ENCODE measurements at places on chromosomes 4 and X.
A peak's percentile ranks its signal among the peaks of the same experiment; 100 is the strongest.

- DNase-seq = no peak
These were observed 35.6 kb downstream of the BCLAF3 start for GRCh38 chrX:19955306-19955705.

DNA sequence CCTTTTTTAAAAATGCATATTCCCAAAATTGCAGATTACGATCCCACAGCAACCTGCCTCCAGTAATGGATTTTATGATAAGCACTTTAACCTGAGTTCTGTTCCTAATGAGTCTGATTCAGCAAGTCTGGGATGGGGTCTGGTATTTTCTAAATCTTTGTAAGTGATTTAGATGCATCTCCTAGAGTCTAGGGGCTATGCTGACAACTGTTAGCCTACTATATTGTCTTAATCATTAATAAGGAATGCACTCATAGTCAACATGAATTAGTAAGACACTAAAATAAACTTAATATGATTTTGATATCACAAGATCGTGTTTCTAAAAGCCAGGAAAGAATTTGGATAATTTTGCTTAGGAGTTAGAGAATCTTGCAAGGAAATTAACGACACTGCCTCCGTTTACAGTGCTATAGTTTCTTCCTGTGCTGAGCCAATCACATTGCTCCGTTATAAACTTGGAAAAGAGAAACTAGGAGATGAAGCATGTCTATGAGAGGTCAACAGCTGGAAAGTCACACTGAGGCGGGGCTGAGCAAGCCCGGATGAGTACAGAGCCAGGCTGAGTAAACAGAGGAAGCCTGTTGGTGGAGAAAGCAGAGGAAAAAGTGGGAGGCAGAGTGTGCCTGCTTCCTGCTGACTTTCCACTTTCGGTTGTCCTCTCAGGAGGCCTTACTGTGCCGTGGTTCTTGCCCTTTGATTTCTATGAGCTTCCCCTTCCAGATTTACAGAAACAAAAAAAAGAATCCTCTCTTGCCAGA lies 5.4 kb downstream of the SCARB2 start:
- no peak for DNase-seq

GRCh38 chr4:141432000-141432712 lies 204.2 kb upstream of the IL15 start:
- no peak for DNase-seq

- DNase-seq = no peak
These were observed 30.7 kb downstream of the MSN start for GRCh38 chrX:65697915-65698796.

GRCh38 chrX:100905620-100906019 lies 23.1 kb downstream of the XKRX start:
- DNase-seq = no peak

DNA sequence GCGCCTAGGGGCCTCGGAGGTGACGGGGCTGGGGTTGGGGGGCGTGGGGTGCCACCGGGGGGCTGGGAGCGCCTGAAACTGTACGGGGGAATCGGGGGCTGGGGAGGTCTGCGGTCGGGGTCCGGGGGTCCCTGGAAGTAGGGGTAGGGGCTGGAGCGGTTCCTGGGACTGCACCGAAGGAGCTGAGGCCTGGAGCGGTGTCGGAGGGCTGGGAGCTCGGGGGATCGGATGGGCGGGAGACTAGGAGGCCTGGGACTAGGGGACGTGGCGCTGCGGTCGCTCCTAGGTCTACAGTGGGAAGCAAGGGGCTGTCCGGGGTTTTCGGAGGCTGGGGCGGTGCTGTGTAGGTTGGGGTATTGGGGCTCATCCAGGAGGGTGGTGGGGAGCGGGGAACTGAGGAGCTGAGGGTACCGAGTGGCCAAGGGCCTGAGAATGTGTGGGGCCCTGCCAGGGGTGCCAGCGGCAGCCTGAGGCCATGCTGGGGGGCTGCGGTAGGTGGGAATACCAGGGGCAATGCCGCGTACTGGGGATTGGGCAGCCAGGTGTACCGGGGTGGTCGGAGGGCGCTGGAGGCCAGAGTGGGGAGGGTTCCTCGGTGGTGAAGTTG lies 562 bp downstream of the AKAP17A start:
- peak; percentile 58 for DNase-seq

GRCh38 chrX:132270699-132271098 lies 51.5 kb upstream of the RAP2C start:
- DNase-seq = peak; percentile 49

DNA sequence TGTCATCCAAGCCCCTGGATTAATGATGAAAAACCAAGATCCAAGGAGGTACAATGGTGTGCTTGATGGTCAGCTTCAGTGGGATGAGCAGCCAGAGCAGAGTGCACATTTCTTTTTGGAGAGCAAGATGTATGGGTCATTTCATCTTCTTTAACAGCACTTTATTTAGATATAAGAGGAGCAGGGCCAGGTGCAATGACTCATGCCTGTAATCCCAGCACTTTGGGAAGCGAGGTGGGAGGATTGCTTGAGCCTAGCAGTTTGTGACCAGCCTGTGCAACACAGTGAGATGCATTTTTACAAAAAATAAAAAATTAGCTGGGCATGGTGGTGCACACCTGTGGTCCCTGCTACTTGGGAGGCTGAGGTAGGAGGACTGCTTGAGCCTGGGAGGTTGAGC lies 45.3 kb upstream of the MAP3K15 start:
- no peak for DNase-seq

- DNase-seq = no peak
These were observed 31.3 kb downstream of the SUPT20HL2 start for GRCh38 chrX:24282381-24283126.

DNA sequence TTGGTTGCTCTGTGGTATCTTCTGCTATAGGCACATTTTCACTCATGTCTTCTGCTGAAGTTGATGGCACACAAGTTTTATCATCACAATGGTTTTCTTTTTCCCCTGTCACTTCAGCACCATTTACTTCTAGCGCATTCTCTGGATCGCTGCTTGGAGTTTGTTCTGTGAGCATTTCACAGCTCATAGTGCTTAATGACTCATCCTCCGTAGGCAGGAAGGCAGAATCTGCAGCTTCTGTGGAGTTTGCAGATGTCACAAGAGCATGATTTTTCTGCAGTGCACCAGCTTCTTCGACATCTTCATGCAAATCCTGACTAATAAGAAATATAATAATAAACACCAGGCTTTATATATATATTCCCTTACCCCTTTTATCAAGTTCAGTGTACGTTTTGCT lies 83.6 kb downstream of the CHM start:
- DNase-seq = no peak

GRCh38 chr4:2132438-2132837 lies 73.3 kb downstream of the NAT8L start:
- no peak for DNase-seq

GRCh38 chrX:121558886-121559285 lies 511.5 kb downstream of the GLUD2 start:
- DNase-seq = no peak

DNA sequence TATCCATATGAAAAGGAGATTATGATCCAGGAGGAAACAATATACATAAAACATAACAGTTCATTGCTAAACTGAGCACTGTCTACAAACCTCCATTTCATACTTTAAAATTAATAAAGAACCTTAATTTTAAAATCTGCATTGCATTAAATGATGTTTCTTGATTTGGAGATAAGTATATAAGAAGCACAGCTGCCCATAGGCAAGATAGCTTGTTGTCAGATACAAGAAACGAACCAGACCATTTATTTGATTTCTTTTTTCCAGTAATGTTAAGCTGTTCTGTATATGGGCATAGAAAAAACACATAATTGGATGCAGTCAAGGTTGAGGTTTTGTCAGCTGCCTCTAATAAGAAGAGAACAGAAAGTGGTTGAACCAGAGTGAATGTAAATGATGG lies 6.4 kb downstream of the GUF1 start:
- no peak for DNase-seq

DNA sequence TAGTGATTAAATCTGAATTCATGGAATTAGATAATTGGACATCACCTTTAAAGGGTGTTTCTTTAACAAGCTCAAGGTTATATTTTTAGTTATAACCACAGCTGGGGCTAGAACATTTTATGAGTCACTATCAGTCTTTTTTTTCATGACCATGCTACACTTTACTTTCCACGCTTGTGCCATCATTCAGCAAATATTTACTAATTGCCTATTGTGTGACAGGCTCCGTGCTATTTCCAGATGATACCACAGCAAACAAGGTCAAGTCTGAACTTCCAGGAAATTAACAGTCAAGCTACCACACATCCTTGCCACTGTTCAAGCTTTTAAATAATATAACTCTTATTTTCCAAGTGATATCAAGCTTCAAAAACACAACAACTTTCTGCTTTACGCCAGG lies 16.5 kb downstream of the SPANXN3 start:
- DNase-seq = no peak

Measured in islet precursor cell (in vitro differentiated cells).